Myocyte (in vitro differentiated cells): ENCODE measurements at places on chromosomes 4 and X.

GRCh38 chrX:38651625-38652601 lies 90.6 kb downstream of the TSPAN7 start:
- no peak for DNase-seq

DNA sequence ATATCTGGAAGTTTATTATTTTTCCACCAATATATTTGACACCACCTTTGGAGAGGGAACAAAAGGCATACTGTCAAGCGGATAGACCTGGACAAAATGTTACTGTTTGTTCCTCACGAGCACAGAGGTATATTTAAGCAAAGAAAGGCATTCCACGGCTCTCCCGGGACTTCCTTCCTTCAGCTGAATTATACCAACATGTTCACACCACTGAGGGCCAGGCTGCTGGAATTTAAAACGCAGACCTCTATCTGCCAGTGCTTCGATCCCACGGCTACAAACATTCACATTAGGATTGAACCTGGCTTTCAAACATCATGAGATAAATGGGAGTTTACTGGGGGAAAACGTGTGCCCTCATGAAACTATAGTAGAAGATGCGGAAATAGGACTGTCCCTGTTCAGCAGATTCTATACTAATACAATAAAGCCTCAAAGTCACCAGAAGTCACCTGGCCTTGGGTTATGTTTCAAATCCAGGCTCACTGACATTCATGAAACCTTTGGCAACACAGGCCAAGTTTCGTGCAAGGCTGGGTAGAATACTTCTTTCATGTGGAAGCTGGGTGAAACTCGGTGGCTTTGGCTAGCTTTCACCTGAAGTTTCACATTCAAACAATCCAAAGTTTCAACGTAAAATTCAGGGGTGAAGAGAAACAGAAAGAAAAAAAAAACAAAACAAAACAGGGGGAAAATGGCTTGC lies 39.5 kb downstream of the SORBS2 start:
- DNase-seq = no peak

- DNase-seq = no peak
Measured at GRCh38 chr4:86837691-86838503, 11.3 kb downstream of the SLC10A6 start.

GRCh38 chrX:154967603-154968002 lies 54.9 kb downstream of the F8 start:
- DNase-seq = peak; percentile 21

GRCh38 chrX:72676465-72676864 lies 37.6 kb downstream of the PHKA1 start:
- no peak for DNase-seq
